Large intestine (tissue), 12 donors: ENCODE measurements at places on chromosomes 1 and 21. TPM values are rescaled to one million over a fixed set of nuclear protein-coding genes. Genes with fewer than 3 reads are reported as not detected.

Gene TMEM269
- polyA plus RNA-seq: 0.10 TPM

Gene LCE1B
- polyA plus RNA-seq: not detected

GRCh38 chr1:234069760-234070159 is 165.3 kb downstream of the SLC35F3 start:
- DNase-seq: no peak

GRCh38 chr1:39958403-39959200 is 3.7 kb downstream of the MFSD2A start:
- no peak for DNase-seq

DNA sequence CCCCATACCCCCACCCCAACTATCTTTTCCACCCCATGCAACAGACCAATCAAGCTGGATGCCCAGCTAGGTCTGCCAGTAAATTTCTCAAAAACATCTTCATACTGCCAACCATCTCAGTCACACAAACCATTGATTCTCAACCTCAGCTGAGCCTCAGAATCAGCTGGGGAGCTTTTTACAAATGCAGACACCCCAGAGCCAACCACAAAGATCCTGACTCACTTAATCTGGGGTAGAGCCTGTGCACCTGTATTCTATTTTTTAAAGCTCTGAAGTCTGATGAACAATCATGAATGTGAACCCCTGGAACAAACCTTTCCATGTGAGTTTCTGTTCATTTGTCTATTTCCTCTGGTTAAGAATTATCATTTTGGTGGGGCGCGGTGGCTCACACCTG is 66.0 kb downstream of the ZNF281 start:
- DNase-seq: no peak

DNA sequence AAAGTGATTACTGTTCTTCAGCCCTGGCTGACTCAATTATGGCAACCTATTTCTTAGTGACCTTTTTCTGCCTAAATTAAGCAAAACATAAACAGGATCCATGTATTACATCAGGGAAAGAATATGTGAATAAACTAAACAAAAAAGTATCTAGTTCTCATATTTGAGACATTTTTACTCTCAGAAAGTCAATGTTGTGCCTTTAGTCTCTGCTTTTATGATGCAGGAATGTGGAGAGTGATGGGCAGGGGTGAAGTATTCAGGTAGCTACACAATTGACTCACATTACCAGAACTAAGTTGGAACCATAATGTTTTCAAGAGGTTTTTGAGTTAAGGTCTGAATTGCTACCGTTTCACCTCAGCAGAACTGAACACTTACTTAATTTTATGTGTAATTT is 462.7 kb upstream of the CXADR start:
- no peak for DNase-seq
